ENCODE measurements at places on chromosomes 4 and X. TPM values are rescaled to one million over a fixed set of nuclear protein-coding genes. Genes with fewer than 3 reads are reported as not detected.

The RBM47 gene
- 6.8 TPM for polyA plus RNA-seq

The RS1 gene
- not detected for polyA plus RNA-seq

GRCh38 chr4:155914782-155915181 is 11.3 kb downstream of the TDO2 start:
- no peak for DNase-seq

DNA sequence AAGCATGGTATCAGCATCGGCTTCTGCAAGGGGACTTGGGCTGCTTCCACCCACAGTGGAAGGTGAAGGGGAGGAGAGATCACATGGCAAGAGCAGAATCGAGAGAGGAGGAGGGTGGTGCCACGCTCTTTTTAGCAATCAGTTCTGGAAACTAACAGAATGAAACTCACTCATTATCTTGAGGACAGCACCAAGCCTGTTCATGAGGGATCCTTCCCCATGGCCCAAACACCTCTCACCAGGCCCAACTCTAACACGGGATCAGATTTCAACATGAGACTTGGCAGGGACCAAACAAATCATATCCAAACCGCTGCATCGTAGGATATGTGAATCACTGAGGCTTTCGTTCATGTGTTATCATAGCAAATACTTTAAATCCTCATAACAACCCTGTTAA is 125.5 kb downstream of the GPC3 start:
- DNase-seq, result no peak

DNA sequence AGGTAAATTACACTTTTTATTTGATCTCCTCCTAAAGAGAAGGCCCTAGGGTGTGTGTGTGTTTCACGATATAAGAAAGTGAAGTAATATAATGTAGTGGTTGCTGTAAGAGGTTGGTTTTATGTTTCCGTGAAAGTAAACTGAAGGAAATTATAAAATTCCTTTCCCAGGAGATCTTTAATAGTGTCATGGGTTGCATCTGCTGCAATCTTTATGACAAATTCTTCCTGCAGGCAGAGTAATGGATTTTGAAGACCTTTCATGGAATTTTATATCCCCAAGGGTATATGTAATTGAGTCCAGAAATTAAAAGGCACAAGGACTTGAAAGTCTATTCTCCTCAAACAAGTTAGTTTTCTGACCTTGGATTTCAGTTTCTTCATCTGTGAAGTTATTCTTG is 538.6 kb downstream of the ANKRD50 start:
- no peak for DNase-seq

- no peak for DNase-seq
Observed at GRCh38 chr4:8122746-8123145, 35.9 kb downstream of the ABLIM2 start.

GRCh38 chrX:5080791-5081190 is 1147.9 kb downstream of the NLGN4X start:
- no peak for DNase-seq

GRCh38 chr4:166435449-166435848 is 562.4 kb downstream of the TLL1 start:
- DNase-seq, result peak; percentile 73
